ENCODE measurements at places on chromosomes 12 and 14.
A peak's percentile ranks its signal among the peaks of the same experiment; 100 is the strongest.

- DNase-seq = no peak
Measured at GRCh38 chr12:9098463-9099026, 17.2 kb downstream of the A2M start.

DNA sequence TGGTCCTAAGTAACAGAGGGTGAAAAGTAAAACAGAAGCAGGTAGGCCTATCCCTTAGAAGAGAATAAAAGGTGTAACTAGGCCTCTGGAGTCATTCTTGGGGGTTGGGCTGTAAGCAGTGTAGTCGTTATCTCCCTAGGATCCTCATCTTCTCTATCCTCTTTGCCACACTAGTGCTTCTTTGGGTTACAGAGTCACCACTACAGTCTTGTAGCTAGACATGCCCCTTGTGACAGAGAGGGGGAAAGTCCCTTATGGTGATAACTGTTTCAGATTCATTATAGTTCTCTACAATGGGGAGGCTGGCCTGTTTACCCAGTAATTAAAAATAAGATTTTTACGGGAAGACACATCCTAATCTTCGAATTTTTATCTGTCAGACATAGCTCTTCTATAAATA is 16.4 kb upstream of the SRP54 start:
- no peak for DNase-seq

DNA sequence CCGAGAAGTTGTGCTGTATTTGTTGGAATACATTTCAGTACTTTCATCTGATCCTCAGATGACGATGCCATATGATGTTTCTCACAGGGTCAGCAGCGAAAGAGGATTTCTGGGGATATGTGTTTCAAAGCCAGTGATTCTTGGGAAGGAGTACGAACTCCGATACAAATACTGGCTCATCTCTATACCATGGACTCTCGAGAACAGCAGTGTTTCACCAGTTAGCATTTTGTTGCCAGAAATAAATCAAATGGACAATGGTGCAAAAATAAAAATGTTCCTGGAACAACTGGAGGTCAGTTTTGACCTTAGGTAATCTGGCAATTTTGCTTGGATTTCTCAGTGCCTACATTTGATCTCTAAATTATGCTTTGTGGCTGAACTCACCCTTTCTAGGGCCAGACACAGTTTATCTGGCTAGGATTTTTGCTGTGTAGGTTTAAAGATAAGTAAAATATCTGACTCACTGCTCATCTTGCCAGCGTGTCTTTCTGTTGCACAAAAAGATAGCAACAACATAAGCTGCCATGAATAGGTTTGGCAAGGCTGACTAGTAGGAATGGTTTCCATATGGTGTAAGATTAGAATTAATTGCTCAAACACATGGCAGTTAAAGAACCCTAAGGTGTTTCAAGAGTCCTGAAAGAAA is 11.0 kb upstream of the MGP start:
- no peak for DNase-seq

DNA sequence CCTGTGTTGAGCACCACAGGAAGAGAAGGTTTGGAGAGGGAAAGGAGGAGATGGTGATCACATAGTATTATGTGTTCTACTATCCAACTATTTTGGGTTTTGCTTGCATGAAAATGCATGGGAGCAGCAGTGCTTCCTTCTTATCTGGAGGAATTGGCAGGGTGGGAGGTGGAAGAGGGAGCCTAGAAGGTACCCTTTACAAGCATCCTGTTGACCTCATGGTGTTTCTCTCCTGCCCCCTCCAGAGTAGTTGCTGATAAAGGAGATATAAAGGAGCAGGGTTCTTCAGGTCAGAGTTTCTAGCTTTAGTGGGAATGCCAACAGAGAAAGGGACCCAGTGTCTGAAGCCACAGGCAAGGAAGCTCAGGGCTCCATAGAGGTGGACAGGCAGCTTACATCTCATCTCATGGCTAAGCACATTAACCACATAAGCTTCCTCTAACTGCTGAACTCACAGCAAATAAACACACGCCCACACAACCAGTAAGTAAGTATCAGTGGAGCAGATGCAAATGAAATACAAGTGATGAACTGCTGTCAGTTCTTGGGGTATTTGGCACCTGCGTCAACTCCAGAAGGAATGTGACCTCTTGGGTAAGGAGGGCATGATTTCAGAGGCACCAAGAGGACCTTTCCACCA is 174.2 kb upstream of the SLC38A2 start:
- peak; percentile 20 for DNase-seq

DNA sequence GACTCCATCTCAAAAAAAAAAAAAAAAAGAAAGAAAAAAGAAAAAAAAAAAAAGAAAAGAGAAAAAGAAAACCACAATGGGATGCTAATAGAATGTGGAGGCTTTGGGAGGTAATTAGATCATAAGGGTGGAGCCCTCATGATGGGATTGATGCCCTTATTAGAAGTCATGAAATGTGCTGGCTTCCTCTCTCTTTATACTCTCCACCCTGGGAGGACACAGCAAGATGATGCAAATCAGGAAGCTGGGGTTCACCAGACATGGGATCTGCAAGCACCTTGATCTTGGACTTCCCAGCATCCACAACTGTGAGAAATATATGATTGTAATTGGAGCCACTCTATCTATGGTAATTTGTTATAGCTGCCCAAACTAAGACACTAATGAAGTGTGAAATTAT is 13.4 kb upstream of the DRAM1 start:
- no peak for DNase-seq

All from WERI-Rb-1 (cell line).